Stimulated activated memory B cell treated with anti-CD40 and anti-IgM and Interleukin-4, amounts not matched to agents 10 μg/mL and 1 μg/mL and 100 μg/mL, for 72 hours (primary cell): ENCODE measurements at places on chromosomes 13 and 19.

DNA sequence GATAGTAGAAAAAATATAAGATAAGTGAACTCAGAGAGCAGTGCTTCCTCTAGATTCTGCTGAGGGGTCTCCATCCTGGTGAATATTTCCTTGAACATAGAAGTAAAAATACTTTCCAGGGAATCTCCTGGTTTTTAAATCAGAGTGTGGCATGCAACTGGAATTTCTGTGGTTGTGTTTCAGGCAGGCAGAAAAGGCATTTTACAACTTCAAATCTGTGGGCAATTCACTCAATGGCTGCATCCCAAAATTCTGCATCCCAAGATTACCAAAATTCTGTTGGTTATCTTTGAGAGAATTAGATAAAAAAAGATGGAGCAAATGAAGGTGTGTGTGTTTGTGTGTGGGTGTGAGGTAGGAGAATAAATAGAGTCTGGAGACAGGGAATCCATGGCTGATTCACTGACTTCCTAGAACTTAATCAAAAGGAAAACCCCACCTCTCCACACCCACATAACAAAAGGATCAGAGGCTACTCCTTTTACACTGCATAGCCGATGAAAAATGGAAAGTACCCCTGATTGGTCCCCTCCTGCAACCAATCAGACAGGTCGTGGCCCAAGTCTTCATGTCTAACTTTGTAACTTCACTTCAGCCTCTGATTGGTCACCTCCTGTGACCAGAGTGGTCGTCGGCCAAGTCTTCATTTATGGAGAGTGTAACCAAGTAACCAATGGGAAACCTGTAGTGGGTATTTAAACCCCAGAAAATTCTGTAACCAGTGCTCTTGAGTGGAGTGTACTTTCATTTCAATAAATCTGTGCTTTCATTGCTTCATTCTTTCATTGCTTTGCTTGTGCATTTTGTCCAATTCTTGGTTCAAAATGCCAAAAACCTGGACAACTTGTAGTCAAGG is 112.8 kb downstream of the DLEU7 start:
- ATAC-seq = no peak

DNA sequence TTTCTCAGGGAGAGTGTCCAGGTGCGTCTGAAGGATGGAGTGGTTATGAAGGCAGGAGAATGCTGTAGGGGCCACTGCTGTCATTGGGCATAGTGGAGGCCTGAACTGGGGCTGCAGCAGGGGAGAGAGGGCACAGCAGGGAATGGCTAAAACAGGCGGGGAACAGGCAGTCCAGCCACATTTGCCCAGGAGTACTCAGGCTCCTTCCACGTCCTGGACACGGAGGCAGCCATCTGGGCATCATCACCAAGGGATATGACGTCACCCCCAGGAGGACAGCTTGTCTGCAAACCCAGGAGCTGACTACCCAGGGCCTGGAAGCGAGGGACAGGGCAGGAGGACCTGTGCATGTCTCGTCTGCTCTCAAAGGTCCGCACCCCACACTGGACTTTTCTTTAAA is 22.2 kb downstream of the VSTM2B start:
- ATAC-seq = no peak

GRCh38 chr13:93222976-93223375 is 3.6 kb upstream of the GPC6 start:
- no peak for ATAC-seq

GRCh38 chr19:48325265-48325910 is at the start of gene EMP3:
EMP3 (plus strand) TSS chr19:48325552; CDS start chr19:48326845, 1,293 bp downstream.
- ATAC-seq = peak; percentile 34

GRCh38 chr13:46726347-46726746 is 70.6 kb downstream of the ESD start:
- ATAC-seq = no peak

DNA sequence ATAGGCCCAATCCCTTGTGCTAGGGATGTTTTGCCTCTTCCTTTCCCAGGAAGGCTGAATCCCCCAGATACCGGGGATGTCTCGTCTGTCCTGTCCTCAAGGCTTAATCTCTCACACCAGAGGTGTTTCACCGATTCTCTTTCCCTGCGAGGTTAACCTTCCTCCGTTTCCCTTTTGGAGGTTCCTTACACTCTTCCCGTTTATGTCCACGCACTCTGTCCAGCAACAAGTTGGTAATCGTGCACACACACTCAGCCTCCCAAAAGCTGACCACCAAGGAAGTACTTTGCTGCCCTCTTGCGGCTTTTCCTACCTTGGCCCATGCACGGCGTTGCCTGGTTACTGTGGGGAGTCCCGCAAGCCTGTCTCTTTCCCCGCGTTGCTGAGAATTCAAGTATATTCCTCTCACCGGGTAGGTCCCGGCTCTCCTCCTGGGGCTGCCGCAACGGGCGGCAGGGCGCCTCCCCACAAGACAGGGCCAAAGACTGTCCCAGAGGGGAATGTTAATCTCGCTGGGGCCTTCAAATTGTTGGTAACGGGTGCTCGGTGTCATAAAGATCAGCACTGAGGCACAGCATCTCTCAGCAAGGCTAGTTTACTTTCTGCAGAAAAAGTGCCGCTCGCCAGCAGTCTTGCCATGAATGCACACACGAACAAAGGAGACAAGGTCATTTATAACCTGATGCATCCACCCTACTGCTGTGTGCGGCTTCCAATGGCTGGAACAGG is 36.7 kb upstream of the CD177 start:
- ATAC-seq = no peak

GRCh38 chr19:28290963-28291657 is 921.8 kb downstream of the UQCRFS1 start:
- no peak for ATAC-seq

- no peak for ATAC-seq
These were observed 818.6 kb downstream of the SLITRK6 start for GRCh38 chr13:84980571-84980970.

DNA sequence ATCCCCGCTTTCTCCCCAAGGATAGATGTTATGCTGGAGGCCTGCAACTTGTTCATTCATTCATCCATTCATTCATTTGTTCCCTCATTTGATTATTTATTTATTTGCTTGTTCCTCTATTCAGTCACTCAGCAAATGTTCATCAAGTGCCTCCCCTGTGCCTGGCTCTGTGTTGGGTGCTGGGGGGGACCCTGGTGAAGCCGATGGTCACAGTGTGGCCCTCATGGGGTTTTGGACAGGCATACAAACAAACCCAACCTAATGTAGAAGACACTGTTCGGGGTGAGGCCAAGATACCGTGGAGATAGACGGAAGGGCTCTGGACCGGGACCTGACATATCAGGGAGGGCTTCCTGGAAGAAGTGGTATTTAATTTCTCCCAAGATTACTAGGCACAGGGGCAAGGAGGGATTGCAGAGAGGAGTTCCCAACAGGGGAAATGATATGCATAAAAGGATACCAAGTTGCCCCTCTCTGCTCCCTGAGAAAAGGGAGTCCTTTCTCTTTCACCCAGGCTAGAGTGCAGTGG is 58.1 kb downstream of the ZNF536 start:
- ATAC-seq = no peak

DNA sequence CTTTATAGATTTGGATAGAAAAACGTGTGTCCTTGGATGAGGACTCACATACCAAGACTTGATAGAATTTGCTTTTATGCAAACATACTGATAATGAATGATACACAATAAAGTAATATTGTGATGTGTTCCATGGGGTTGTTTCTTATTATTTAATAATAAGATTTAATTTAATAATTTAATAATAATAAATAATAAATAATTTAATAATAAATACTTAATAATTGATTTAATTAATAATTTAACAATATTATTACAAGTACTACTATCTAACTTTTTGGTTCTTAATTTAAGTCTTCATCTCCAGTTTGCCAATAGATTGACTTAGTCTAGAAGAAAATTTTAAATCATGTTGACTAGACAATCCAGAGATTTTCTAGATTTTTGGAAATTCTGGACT is 909.2 kb upstream of the PCDH20 start:
- ATAC-seq = no peak

DNA sequence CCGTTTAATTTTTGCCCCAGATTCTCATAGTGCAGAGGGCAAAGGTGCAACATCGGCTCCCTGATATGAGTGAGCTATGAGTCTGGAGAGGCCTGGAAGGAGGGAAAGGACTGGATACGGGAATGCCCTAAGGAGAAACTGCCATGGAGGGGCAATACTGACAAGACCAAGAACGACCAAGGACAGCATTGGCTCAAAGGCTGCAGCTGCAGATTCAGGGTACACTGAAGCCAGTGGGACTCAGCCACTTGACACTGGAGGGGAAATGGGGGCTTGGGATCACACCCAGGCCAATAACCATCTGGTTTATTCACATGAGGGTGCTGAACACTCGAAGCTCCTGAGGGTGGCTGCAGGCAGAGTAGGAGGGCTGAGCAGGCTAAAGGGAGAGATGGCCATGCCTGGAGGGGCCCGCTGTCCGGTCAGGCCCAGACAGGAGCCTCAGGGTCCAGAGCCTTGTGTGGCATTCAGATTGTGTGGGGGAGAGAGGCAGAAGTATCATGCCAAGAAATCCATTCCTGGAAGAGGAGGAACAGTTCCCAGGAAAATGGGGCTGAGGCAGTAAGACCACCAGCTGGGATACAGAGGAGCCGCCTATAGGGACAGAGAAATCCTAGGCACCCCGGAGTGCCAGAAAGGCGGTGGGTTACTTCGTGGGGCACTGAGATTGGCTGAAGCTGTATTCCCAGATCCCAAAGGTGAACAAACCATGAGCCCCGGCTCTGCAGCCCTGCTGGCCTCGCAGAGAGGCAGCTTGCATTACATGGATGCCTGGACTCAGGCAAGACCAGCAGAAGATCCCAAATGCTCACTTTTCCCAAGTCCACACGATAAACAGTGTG is 20.7 kb downstream of the COL4A1 start:
- no peak for ATAC-seq

GRCh38 chr19:46656541-46656940 is 4.4 kb downstream of the DACT3 start:
- ATAC-seq = no peak

DNA sequence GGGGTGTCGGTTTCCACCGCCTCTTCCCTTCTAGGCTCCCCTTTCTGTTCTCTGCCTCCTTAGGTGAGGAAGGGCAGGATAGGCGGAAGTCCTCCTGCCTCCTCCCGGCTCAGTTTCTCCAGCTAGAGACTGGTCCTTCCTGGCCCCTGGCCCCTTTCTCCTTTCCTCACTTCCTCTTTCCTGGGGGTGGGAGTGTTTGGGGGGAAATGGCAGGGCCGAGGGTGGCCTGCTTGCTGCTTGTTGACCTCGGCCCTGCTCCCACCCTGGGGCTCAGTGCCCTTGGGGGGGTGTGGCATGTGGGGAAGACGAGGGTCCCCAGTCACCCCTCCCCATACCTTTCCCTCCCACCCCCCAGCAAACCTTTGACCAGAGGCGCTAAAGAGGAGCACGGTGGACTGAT is 5.0 kb downstream of the U2AF2 start:
- no peak for ATAC-seq

DNA sequence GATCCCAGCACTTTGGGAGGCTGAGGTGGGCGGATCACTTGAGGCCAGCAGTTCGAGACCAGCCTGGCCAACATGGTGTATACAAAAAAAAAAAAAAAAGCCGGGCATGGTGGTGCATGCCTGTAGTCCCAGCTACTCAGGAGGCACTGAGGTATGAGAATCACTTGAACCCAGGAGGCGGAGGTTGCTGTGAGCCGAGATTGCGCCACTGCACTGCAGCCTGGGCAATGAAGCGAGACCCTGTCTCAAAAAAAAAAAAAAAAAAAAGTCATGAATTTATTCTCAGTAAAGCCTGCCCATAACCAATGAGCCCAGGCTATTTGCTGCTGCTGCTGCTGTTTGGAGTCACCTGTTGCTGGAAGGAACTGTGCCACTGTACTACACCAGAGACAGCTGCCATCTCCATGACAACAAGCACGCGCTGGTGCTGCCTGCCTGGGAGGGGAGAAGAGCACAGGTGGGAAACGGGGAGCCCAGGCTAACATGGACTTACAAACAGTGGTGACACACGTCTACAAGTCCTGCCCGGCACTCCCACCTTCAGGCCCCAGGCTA is 11.3 kb downstream of the ZFR2 start:
- ATAC-seq = peak; percentile 96

GRCh38 chr13:67133476-67133875 is 96.7 kb downstream of the PCDH9 start:
- ATAC-seq = no peak

DNA sequence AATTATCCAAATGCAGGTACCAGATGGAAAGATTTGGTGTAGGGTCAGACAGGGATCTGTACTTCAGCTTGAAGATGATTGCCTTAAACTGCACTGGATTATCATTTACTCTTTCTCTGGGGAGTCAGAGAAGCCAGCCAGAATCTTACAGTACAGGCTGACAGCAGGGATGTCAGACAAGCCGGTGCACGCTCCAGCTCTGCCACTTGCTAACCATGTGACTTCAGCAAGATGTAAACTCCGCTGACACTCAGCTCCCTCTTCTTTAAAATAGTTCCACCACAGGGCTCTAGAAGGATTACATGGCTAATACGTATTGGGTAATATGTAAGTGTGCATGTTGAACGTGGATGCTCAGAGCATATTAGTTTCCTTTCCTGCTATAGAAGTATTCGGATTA is 251.4 kb upstream of the MAB21L1 start:
- no peak for ATAC-seq

DNA sequence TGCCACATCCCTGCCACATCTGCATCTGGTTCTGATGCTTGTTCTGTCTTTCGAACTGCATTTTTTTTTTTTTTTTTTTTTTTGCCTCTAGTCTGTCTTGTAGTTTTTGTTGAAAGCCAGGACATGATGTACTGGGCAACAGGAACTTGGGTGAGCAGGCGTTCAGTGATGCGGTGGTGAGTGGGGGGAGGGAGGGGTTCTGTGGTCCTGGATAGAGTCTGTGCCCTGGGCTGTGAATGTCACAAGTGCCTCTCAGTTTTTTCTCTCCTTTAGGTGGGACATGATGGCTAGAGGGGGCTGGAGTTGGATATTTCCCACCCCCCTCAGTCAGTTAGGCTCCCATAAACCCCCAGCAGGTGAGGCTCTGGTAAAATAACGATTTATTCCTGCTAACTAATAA is 3.5 kb downstream of the CEACAM4 start:
- ATAC-seq = no peak

DNA sequence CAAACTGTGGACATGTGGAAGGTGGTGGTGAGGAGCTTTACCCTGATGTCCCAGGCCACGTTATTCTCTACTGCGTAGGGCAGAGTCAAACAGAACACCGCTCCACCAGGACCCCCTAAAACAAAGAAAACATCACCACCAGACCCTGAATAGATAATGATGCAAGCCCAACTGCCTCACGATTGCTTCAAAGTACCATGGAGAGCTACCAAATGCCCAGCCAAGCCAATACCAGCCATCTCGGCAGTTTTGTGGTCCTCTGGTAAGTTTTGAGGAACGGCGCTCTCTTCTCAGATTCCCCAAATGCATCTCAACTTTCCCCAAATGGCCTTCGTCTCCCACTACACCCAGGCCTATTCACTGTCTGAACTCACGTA is 5.6 kb downstream of the RANBP3 start:
- ATAC-seq = no peak

DNA sequence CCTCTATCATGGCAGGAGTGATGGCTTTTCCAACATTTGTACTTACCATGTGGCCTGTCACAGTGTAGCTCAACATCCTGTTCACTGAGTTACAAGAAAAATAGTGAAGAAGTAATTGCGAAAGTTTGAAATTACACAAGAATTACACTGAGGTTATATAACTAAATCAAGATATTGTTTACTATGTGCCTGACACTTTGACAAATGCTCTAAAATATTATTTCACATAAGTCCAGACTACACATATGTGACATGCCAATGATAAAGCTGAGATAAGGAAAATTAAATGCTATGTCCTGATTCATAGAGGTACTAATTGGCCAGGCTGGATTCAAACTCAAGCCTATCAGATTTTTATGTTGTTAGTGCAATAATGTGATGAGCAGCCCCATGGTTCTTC is 451.7 kb downstream of the PCDH9 start:
- no peak for ATAC-seq
